Activated naive CD4-positive, alpha-beta T cell treated with anti-CD3 and anti-CD28 coated beads for 36 hours (primary cell): ENCODE measurements at places on chromosomes 2 and 18.

- H3K27ac ChIP-seq, result no peak overlapping the region
- no peak overlapping the region for H3K4me3 ChIP-seq
- no peak for DNase-seq
- no peaks in the 10 kb centered on the region for H3K27me3 ChIP-seq
- no peaks in the 10 kb centered on the region for H3K4me1 ChIP-seq
These were observed 243.1 kb downstream of the ADCYAP1 start for GRCh38 chr18:1147730-1148129.

DNA sequence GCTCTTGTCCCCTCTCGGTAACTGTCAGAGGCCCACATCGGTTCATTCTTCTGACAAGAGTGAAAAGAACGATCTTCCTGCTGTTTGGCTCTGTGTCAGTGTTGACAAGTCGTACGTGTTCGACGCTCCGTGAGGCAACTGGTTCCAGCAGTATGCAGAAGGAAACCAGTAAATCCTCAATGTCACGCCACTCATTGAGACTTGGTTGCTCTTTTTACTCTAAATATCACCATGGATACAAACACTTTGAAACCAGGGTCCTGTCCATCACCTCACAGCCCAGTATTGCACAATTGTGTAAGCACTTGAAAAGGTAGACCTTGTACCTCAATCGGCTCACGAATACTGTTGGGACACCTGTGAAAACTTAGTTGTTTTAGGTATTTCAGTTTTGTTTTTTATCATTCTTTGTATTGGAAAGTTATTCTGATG lies 136.4 kb downstream of the ZNF407 start:
- no peaks in the 10 kb centered on the region for H3K4me1 ChIP-seq
- H3K27me3 ChIP-seq, result no peaks in the 10 kb centered on the region
- H3K27ac ChIP-seq, result no peak overlapping the region
- H3K36me3 ChIP-seq, result peaks cover 1% of the 10 kb centered on the region
- H3K4me3 ChIP-seq, result no peak overlapping the region

- peaks cover 67% of the 10 kb centered on the region for H3K36me3 ChIP-seq
- DNase-seq, result no peak
- no peak overlapping the region for H3K27ac ChIP-seq
- H3K4me1 ChIP-seq, result peaks cover 10% of the 10 kb centered on the region
These were observed 26.2 kb downstream of the CEP192 start for GRCh38 chr18:13017247-13017875.

- no peak overlapping the region for H3K4me3 ChIP-seq
- peaks cover 20% of the 10 kb centered on the region for H3K27me3 ChIP-seq
- no peak overlapping the region for H3K27ac ChIP-seq
- H3K36me3 ChIP-seq, result no peaks in the 10 kb centered on the region
- no peak for DNase-seq
These were observed 3.3 kb downstream of the CDH7 start for GRCh38 chr18:65754121-65754520.

DNA sequence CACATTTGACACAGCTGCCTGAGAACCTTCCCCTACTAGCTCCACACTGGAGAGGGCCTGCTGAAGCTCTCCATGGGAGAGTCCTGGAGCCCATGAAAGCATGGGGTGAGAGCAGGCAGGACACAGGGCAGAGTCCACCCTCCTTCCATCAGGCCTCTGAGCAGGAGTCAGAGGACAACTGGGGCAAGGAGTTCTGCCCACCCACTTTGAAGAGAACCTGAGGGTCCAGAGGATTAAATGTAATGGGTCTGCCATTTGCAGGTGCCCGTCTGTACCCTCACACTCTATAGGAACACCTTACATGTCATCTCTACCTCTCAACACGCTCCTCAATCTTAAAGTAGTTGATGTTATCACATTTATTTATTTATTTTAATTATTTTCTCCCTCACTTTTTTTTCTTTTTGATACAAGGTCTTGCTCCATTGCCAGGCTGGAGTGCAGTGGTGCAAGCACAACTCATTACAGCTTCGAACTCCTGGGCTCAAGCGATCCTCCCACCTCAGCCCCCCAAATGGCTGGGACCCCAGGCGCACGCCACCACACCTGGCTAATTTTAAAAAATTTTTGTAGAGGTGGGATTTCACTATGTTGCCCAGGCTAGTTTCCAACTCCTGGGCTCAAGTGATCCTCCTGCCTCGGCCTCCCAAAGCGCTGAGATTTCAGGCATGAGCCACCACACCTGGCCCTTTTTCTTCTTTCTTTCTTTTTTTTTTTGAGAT lies 10.2 kb downstream of the ADRA2B start:
- peaks cover 2% of the 10 kb centered on the region for H3K36me3 ChIP-seq
- no peaks in the 10 kb centered on the region for H3K4me1 ChIP-seq
- no peak overlapping the region for H3K4me3 ChIP-seq
- H3K27me3 ChIP-seq, result no peaks in the 10 kb centered on the region

GRCh38 chr2:113711851-113712250 lies 44.6 kb downstream of the SLC35F5 start:
- H3K4me3 ChIP-seq, result no peak overlapping the region
- no peak overlapping the region for H3K27ac ChIP-seq
- no peak for DNase-seq
- H3K36me3 ChIP-seq, result peaks cover 10% of the 10 kb centered on the region

GRCh38 chr2:238499731-238500580 lies 73.2 kb downstream of the ASB1 start:
- no peak overlapping the region for H3K27ac ChIP-seq
- peaks cover 2% of the 10 kb centered on the region for H3K4me1 ChIP-seq
- H3K27me3 ChIP-seq, result no peaks in the 10 kb centered on the region
